ENCODE measurements at places on chromosomes 6 and 20.

DNA sequence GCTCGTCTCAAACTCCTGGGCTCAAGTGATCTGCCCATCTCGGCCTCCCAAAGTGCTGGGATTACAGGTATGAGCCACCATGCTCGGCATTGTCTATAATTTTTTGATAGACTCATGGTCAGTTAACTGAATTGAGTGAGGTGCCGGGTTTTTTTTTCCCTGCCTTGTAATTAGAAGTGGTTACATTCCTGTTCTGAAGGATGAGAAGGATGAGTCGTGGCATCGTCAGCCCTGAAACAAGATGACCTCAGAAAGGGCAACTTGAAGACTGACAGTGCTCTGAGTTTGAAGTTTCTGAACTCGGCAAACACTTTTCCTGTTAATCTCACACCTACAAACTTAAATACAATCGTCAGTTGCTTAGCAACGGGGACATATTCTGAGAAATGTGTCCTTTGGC lies 158.7 kb upstream of the PDE10A start:
- no peak for DNase-seq

GRCh38 chr6:15763837-15764236 lies 101.0 kb upstream of the DTNBP1 start:
- DNase-seq: no peak

DNA sequence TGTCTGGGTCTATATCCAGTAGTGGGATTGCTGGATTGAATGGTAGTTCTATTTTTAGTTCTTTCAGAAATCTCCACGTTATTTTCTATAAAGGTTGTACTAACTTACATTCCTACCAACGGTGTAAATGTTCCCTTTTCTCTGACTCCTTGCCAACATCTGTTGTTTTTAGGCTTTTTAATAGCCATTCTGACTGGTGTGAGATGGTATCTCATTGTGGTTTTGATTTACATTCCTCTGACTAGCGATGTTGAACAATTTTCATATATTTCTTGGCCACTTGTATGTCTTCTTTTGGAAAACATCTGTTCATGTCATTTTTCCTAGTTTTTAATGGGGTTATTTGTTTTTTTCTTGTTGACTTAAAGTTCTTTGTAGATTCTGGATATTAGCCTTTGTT lies 99.3 kb downstream of the BMP2 start:
- DNase-seq: no peak

GRCh38 chr6:69232911-69233448 lies 563.8 kb downstream of the LMBRD1 start:
- no peak for DNase-seq

DNA sequence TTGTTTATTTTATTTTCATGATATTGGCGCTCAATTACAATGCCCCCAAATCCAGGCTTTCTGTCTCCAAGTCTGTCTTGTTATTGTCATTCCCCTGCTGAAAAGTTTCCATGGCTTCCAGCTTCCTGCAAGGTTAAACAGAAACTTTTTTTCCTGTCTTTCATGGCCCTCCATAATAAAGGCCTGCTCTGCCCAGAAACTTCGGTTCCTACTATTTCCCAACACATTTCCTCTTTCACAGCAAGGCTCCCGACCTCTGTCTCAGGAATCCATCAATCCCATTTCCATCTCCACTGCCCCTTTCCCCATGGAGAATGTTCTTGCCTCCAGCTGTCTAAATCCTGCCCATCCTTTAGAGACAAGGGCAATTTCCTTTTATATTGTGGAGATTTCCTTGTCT lies 365.2 kb upstream of the JARID2 start:
- no peak for DNase-seq

DNA sequence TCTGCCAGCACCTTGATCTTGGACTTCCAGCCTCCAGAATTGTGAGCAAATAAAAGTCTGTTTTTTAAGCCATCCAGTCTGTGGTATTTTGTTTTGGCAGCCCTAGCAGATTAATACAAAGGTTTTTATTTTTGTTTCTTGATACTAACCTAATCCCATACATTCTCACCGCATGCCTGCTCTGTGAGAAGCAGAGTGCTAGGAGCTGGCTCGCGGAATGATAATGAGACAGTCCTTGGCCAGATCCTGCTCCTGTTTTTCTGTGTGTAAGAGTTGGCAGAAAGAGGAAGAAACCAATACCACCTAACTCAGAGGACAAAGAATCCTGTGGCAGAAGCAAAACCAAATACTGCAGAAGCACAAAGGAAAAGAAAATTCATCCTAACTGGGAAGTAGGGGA lies 82.6 kb downstream of the KIF16B start:
- no peak for DNase-seq

DNA sequence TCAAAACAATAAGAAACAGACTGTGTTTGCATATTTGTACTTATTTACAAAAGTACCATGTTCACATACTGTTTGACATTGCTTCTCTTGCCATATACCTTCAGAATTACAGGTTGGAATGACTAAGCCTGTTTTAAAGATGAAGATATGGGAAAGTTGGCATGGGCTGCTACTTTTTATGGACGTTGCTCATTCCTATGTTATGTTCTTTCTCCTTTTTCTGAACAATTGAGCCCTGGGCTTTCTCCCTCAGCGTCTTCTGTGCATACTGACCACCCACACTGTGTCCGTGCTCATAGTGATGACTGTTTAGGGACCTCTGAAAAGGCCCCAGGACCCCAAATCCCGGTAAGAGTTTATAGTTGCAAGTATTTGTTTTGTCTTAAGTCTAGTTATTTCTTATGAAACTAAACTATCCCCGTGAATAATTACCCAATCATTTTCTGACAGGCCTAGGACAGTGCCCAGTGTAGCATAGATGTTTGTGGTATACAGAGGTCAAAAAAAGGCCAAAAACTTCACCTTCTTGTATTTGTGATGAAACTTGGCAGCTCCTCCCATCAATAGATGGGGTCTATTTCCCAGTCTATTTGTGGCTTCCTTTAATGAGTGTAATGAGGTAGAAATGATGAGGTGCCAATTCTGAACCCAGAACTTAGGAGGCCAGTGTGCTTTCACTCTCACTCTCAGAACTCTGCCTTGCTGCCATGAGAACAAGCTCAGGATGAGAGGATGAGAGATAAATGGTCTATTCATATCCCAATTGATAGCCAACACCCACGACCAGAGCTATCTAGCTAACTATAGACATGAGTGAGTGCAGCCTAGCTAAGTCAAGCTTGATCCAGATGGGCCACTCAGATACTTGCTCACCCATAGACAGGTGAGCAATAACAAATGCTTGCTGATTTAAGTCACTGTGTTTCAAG lies 40.9 kb downstream of the GSTA4 start:
- DNase-seq: no peak

GRCh38 chr6:55388211-55388610 lies 60.9 kb downstream of the GFRAL start:
- no peak for DNase-seq

- no peak for DNase-seq
These were observed 94.9 kb downstream of the CEBPB start for GRCh38 chr20:50285376-50286173.

DNA sequence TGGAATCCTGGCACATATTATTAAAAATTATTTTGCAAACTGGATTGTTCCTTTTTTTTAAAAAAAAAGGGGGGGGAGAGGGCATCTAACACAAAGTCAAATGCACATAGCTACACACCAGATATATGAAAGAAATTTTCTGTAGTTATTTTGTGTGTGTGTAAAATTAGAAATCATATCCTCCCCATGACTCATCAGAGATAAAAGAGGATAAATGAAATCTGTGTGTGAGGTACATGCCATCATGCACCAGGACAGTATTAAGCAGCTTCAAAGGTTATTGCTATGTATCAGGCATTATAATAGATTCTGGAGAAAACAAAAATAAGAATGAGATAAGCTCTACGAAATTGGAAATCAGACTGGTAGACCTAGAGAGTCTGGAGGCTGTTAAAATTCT lies 5.2 kb downstream of the BTBD9 start:
- no peak for DNase-seq

DNA sequence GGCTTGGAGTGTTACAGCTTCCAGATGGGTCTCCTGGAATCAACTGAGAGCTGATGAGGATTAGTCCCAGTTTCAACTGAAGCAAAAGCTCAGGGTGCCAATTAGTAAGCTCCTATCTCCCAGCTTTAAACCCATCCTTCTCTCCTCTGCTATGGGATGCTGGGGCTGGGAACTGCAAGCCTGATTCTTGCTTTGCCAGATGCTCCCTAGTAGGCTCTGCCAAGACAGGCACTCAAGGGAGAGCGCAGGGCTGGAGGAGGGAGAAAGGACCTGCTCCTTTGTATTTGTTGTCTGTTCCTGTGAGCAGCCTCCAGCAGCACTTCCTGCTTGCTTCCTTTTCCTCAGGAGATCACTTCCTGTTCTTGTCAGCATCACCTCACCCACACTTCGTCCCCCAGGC lies 309.7 kb downstream of the KIF16B start:
- DNase-seq: no peak

- no peak for DNase-seq
These were observed 181.1 kb upstream of the TENT5A start for GRCh38 chr6:81933608-81934051.

DNA sequence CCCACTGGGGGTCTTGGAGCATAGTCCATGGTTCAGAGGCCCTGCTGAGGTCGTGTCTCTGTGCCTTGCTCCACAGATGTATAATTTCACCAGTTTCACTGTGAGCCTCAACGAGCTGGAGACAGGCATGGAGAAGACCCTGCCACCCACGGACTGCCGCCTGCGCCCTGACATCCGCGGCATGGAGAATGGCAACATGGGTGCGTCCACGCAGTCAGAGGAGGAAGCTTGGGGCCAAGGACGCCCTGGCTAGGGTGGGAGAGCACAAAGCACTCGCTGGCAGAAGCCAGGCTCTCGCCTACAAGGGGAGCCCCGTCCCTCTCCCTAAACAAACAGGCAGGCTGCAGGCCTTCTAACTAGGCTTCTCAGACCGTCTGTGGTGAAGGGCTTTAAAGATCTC lies 13.7 kb upstream of the ADRM1 start:
- no peak for DNase-seq

- DNase-seq: no peak
These were observed 148.7 kb upstream of the TCF21 start for GRCh38 chr6:133740218-133740617.

DNA sequence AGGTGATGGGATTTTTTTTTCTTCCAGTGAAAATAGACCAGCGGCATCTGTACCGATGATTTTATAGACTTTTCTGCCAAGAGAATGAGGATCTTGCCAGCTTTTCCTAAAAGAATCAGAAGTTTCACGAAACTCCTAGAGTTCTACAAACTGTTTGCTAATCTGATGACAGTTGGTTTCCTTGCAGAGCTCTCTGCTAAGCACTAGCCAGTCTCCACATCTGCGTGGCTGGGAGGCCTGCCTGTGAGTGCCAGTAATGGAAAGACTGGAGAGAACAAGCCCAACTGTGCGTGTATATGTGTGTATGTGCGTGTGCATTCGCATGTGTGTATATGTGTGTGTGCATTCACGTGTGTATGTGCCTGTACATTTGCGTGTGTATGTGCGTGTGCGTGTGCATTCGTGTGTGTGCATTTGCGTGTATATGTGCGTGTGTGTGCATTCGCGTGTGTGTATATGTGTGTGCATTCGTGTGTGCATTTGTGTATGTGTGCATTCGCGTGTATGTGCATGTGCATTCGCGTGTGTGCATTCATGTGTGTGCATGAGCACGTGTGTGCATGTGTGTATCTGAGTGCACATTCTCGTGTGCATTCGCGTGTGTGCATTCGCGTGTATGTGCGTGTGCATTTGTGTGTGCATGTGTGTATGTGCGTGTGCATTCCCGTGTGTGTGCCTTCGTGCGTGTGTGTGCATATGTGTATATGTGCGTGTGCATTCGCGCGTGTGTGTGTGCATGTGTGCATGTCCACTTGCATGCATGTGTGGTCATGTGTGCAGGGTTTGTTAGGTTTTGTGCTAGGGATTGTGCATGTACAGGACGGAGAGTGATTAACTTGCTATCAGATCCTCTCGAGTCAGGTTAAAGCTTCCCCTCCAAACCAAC lies 379.4 kb downstream of the TAF4 start:
- no peak for DNase-seq

- DNase-seq: no peak
These were observed 18.5 kb downstream of the FRMD1 start for GRCh38 chr6:168060521-168060931.

GRCh38 chr20:50628332-50628731 lies 63.0 kb downstream of the RIPOR3 start:
- DNase-seq: no peak

- no peak for DNase-seq
These were observed 52.1 kb downstream of the SLC2A10 start for GRCh38 chr20:46761566-46761965.

DNA sequence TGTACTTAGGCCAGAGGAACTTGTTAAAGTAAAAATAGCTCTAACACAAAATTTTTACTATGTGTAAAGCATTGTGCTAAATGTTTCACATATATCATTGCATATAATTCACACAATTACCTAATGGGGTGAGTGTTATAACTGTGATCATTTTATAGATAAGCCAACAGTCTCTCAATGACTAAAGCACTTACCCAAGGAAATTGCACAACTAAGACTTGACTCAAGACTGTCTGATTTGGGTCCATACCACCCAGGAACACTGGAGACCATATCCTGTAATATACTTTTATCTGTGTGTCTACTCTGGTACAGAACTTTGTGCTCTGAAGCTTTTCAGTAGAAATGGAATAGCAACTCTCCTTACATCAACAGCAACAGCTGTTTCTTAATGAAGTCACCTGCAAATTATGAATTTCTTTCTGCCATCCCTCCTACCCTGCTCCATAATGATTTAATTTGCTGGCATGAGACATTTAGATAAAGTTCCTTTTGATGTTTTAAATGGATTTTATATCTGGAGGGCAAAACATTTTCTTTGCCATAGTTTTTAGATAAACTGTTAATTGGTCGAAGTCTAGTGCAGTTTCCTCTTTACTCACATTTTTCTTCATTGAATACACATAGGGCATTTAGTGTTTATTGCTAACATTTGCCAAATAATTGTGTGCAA lies 47.5 kb downstream of the TSPYL4 start:
- no peak for DNase-seq

DNA sequence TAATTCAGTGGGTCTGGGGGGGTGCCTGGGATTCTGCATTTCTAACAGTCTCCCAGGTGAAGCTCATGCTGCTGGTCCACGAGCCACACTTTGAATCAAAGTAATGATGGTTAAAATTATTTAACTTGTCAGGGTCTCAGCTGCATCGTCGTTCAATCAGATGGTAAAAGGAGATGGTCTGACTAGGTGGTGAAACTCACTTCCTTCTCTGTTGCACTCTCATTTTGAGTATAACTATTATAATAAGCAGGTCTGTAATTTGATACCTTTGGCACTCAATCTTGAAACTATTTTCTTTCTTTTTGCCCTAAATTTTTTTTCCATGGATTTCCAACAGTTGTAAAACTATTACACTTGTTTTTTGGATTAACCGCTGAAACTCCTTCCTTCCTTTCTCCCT lies 292.5 kb downstream of the FARS2 start:
- DNase-seq: no peak

Measured in CD4-positive, alpha-beta memory T cell (primary cell).